HEK293T (cell line): ENCODE measurements at places on chromosomes 3 and 15.
A peak's percentile ranks its signal among the peaks of the same experiment; 100 is the strongest.

GRCh38 chr3:34261001-34261385, 462.6 kb downstream of the PDCD6IP start:
- DNase-seq: no peak

- DNase-seq: no peak
Observed at GRCh38 chr3:119768668-119769393, 13.1 kb upstream of the NR1I2 start.

- no peak for DNase-seq
Observed at GRCh38 chr3:48065035-48065434, 48.8 kb upstream of the MAP4 start.

GRCh38 chr3:150520408-150520807, 25.9 kb downstream of the SERP1 start:
- DNase-seq: no peak

DNA sequence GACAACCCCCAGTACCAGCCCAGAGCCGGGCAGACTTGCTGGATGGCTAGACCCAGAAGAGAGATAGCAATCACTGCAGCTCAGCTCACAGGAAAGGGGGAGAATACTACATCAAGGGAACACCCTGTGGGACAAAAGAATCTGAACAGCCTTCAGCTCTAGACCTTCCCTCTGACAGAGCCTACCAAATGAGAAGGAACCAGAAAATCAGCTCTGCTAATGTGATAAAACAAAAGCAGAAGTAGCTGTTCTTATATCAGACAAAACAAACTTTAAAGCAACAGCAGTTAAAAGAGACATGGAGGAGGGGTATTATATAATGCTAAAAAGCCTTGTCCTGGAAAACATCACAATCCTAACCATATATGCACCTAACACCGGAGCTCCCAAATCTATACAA, 283.3 kb downstream of the KLF13 start:
- no peak for DNase-seq

GRCh38 chr15:60595665-60596064, 116.7 kb upstream of the ICE2 start:
- DNase-seq: no peak

GRCh38 chr3:119681279-119681678, 4.1 kb upstream of the COX17 start:
- no peak for DNase-seq

DNA sequence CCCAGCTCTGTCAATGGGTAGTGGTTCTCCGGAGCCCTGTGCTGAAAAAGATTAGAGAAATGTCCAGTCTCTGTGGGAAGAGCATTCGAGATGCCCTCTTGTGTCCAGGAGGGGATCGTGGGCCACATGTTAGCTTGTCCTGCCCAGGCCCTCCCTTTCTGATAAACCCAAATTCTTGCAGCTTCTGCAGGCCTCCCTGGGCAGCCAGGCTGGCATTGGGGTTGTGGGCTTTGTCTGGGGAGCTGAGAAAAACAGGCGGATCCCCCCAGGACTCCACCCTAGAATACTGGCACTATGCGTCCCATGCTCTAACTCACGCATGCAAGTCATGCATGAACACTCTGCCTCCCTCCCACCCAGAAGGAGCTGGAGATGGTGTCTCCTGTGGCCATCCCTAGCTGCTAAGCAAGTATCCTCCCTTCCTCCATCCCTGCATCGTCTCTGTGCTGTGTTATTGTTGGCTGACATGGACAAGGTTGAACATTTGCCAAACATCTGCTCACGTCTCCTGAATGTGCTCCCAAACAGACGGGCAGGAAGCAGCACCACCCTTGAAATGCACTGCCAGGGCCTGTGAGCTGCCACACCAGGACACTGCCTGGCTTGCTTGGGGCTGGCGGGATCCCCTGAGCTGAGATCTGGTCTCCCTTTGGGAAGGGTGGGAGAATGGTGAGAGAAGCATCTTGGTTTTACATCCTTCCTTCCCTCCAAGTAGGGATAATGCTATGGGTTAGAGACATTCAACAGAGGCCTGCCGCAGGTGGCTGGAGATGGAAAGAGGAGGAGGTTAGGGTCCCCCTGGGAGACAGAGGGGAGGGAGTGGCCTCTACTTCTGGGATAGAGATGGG, 26.5 kb downstream of the CFAP161 start:
- DNase-seq: no peak

- no peak for DNase-seq
Observed at GRCh38 chr15:29857221-29857789, 35.0 kb upstream of the TJP1 start.

GRCh38 chr3:15051531-15051930, 13.6 kb downstream of the MRPS25 start:
- peak; percentile 74 for DNase-seq

- DNase-seq: no peak
Observed at GRCh38 chr15:74776821-74777768, 4.8 kb upstream of the CSK start.

DNA sequence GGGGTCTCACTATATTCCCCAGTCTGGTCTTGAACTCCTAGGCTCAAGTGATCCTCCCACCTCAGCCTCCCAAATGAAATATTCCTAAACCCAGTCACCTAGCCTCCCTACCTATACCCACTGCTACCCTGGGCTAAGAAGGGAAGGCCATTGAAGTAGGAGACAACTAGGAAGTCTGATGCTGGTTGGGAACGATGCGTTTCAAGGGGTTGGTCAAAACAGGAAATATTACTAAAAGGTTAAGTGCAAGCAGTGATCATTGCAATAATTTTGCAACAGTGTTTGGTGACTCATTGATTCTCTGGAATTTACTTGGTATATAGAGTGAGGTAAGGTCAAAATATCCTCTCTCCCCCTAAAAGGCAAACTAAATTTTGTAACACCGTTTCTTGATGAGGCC, 4.6 kb upstream of the UQCRC1 start:
- DNase-seq: no peak

GRCh38 chr3:108410531-108410984, 99.8 kb downstream of the MYH15 start:
- DNase-seq: no peak

DNA sequence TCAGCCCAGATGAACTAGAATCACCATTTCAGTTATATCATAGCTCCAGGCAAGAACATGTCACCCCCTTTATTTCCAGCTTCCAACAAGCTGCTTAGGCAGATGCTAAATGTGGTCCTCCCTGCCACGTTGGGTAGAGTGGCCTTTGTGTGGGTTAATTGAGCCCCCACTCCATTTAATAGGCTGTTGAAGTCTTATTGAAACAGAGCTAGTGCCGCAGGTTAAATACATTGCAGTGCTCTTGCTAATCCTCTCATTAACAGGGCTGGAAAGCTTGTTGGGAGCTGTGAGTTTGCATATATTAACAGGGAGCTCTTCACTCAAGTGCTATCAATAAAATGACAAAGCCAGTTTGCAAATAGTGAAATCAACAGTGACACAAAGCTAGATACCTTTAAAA, 248.4 kb upstream of the CMC1 start:
- DNase-seq: no peak

GRCh38 chr3:95407709-95408463, 1345.0 kb downstream of the NSUN3 start:
- no peak for DNase-seq

DNA sequence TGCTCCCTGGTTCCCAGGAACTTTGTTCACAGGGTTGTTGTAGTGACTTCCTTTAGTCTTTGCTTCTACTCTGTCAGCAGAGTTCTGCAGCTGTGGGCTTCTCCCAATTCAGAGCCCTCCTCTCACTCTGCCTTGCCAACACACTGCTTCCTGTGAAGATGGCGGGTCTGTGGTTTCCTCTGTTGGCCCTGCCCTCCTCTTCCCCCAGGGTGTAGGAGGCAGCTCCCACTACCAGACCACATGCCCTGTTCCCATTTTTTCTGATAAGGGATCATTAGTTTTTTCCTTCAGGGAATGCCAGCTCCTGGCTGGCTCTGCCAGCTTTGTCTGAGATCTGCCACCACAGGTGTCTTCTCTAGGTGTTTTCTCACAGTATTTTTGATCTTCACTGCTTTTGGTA, 12.7 kb downstream of the SPSB4 start:
- DNase-seq: no peak

- no peak for DNase-seq
Observed at GRCh38 chr3:128201158-128201755, 48.0 kb downstream of the EEFSEC start.

- no peak for DNase-seq
Observed at GRCh38 chr15:77517579-77517978, 96.9 kb downstream of the HMG20A start.

GRCh38 chr15:48861813-48862431, 16.0 kb upstream of the EID1 start:
- DNase-seq: peak; percentile 45

- no peak for DNase-seq
Observed at GRCh38 chr3:101017017-101017416, 23.8 kb upstream of the ABI3BP start.

DNA sequence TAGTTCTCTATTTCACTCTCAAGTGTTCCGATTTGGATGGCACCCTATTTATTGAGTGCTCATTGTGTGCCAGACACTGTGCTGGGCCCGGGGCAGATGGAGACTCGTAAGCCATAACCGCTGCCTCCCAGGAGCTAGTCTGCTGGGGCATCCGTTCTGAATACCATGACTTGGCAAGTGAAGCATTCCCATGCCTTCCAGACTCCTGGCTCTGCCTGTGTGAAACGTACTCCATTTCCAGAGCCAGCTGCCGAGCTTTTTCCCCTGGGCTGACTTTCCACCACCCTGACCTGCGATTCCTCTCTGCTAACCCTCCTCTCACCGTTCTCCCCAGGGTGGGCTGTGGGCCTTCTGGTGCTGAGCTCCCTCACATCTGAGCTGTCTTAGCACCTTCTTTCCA, 303.1 kb upstream of the CTDSPL start:
- DNase-seq: no peak

- DNase-seq: no peak
Observed at GRCh38 chr3:113953677-113954076, 5.9 kb downstream of the ZDHHC23 start.

GRCh38 chr3:35565048-35565447, 74.3 kb upstream of the ARPP21 start:
- no peak for DNase-seq

- no peak for DNase-seq
Observed at GRCh38 chr3:150583028-150583427, 20.1 kb upstream of the SELENOT start.

DNA sequence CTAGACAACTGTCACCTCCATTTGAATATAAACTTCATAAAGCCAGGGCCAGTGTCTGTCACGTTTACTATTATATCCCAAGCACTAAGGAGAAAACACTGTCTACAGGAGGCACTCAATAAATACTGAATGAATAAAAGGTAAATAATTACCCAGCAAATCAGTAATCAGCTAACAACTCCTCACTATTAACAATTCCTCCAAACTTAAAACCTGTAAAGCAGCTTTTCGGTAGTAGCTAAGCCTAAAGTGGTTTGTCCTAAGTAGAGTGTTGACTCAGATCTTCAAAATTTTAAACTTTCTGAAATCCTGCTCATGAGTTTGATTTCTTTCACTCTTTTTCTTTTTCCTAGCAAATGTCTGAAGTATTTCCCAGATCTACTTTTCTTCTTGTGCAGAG, 39.9 kb downstream of the C3orf80 start:
- DNase-seq: no peak

DNA sequence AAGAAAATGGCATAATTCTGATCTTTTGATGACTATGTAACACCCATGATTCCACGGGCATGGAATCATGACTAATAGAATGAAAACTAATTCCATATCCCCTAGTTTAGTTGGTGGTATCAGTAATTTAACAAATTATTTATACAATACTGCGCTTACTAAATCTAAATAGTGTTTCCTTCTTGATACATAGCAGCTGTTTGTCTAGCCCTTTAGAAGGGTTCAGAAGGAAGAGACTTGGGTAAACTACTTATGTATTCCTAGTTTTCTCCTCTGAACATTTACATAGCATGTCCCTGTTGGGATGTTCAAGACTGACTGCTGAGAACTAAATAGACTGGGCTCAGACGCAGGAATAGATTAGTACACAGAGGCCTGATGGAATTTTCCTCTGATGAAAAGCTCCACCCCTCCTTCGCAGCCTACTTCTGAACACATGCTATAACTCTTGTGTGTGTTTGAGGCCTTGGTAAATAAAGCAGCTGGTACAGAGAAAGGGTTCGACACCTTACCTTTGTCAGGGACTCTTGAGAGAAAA, 330.6 kb upstream of the LMCD1 start:
- no peak for DNase-seq

DNA sequence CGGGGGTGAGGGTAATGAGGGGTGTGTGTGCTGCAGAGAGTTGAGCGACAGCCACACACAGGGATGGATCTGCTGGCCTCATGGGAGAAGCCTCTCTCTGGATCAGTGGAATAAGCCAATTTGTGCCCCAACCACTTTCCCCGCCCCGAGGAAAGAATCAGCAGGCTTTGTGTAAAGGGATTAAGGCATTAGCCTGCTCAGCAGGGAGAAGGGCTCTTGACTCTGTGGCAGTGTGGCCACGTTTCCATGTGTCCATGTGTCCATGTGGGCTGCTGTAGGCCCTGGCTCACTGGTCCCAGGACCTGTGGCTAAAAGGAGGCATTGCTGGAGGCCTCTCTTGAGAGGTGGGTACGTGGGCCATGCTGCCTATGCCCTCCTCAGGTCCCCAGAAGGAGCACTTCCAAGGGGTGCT, 104.7 kb downstream of the HMG20A start:
- no peak for DNase-seq

DNA sequence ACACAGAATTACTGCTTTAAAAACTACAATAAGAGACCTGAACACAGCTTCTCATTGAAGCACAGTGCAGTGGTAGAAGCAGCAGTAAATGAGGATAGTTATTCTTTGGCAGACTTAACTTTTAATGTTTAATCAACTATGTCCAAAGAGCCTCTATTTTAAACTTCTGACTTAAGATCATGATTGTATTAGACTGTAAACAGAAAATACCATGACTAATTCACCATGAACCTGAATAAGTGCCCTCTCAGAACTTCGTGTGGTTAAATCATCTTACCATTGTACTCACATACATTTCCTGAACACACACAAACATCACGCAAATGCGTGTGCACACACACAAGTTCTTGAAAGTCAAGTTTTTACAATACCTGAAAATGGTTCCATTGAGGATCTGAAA, 13.9 kb downstream of the CEP152 start:
- no peak for DNase-seq

DNA sequence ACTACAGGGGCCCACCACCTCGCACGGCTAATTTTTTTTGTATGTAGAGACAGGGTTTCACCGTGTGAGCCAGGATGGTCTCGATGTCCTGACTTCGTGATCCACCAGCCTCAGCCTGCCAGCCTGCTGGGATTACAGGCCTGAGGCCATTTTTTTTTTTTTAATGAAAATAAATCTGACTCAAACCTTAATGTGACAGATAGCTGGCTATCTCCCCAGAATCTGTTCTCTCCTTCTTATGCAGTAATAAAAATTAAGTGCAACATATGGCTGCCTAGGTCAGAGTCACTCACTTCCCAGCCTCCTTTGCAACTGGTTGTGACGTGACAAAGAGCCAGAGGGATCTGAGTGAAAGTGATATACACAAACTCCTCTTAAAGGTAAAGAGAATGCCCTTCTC, 53.0 kb downstream of the ZNF148 start:
- peak; percentile 38 for DNase-seq

- DNase-seq: no peak
Observed at GRCh38 chr15:68207176-68207935, 2.2 kb upstream of the CALML4 start.
